ENCODE measurements at places on chromosomes 4 and X.

DNA sequence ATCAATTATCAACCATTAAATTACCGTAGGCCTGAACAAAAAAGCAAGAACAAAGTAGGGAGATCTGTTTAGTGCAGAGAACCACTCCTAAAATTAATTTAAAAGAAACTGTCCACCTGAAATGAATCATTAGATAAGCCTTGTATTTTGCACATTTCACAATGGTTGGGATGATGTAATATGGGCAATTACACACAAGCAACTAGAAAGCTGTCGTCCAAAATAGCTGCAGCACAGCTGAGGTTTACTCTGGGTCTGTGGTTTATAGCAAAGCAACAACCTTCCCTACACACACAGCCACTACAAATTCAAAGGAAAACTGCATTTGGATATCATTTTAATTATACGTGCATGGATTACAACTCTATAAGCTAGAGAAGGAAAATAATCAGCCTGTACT is 28.5 kb downstream of the PCDH19 start:
- no peak for DNase-seq

DNA sequence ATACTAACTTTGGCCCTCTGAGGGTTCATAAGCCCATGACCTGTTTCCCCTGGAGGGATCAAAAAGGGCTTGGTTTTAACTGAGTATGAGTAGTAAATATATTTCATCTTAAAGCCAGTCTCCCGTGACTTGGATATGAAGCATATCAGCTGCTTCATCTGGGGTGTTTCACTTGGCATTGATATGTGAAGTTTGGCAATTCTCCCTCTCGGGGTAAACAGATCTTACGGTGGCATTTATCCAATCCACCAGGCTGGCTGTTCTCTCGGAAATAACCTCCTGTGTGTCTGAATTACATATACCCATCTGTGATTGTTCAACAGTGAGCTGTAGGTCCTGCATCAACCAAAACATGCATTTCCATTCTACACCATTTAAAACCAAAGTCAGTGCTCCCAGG is 130.7 kb downstream of the ADAM29 start:
- no peak for DNase-seq

GRCh38 chr4:152138451-152138850 is 377.6 kb upstream of the GATB start:
- no peak for DNase-seq

DNA sequence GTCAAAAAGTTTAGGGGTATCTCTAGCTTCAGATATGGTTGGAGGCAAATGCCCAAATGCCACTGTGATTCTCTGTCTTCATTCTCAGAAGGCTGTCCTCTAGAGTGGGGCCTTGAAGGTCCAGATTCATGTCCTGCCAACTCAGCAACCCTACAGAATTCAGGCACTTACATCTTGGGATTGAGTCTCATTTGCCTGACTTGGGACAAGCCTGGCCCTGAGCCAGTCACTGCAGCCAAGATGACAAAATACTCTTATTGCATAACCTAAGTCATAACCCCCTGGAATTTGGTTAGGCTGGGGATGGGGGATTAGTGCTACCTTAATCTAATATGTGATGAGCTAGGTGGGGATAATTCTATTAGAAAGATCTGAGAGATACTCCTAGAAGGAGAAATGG is 100.5 kb downstream of the AREG start:
- peak; percentile 10 for DNase-seq

- no peak for DNase-seq
These were observed 2.1 kb downstream of the RGN start for GRCh38 chrX:47080215-47080914.

DNA sequence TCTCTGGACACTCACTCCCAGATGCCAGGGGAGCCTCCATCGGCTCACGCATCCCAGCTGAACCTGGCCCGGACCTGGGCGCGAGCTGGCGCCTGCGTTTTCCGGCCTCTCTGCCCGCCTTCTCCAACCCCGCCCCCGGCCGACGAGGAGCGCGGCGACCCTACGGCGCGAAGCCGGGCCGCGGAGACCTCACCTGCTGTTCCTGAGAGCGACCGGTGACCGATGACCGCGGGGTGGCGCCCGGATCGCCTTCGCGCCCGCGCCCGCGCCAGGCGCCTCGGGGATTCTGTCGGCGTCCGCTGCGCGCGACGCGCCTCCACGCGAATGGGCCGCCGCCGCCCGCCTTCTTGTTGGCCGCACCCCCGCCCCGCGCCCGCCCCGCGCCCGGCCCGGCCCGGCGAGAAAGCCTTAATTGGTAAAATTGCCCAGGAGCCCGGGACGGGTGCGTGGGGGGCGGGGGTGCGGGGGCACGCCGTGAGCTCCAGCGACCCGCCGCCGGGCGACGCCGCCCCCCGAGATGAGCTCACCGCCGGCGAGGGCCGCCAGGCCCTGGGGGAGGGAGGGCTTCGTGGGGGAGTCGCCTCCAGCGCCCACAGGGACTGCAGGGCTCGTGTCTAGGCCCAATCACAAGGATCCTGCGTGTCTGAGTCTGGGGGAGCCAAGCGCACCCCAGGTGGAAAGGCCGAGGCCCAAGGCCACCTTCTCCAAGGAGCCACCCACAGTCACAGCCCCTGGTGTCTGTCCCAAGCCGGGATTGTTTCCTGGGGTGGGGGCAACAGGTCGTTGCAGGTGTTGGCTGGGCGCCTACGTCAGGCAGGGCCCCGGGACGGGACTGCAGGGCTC is at the start of gene FLNA:
Gene FLNA (minus strand): TSS at position 322 of the 843 bp plus-strand sequence. CDS start 3,389 bp downstream, outside the sequence.
- peak; percentile 54 for DNase-seq

DNA sequence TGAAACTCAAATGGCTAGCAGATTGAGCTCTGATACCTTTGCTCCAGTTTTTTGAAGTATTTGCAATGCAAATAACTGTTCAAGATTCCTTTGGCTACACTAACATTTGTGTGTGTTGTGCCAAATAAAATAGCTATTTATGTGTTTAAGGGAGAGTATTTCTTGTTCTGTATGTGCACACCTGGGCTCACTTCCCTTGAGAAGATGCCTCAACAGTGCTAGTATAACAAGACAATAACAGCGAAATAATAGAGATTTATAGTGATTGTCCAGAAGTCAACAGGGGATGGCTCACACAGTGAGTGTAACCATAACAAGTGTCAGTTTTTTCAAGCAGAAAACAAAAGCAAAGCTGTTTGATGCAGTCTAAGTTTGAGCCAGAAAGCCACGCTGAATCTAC is 460.5 kb downstream of the CENPC start:
- no peak for DNase-seq

GRCh38 chr4:113223001-113223400 is 173.5 kb downstream of the ANK2 start:
- DNase-seq = no peak

GRCh38 chr4:107689912-107690587 is 30.0 kb downstream of the PAPSS1 start:
- no peak for DNase-seq

GRCh38 chrX:103417933-103418332 is 41.6 kb downstream of the BEX3 start:
- DNase-seq = no peak

- no peak for DNase-seq
These were observed 38.4 kb downstream of the SPARCL1 start for GRCh38 chr4:87490664-87491369.

DNA sequence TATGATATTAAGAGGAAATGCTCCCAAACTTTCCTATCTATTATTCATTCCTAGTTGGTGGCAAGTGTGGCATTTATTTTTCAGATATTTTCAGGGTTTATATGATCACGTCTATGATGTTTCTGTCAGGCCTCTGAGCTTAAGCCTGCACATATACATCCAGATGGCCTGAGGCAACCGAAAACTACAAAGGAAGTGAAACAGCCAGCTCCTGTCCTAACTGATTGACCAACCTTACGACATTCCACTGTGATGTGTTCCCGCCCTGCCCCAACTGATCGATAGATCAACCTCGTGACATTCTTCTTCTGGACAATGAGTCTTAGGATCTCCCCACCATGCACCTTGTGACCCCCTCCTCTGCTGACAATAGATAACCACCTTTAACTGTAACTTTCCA is 67.6 kb upstream of the CTSO start:
- no peak for DNase-seq

- DNase-seq = no peak
These were observed 816.0 kb upstream of the PCDH10 start for GRCh38 chr4:132332932-132333723.

DNA sequence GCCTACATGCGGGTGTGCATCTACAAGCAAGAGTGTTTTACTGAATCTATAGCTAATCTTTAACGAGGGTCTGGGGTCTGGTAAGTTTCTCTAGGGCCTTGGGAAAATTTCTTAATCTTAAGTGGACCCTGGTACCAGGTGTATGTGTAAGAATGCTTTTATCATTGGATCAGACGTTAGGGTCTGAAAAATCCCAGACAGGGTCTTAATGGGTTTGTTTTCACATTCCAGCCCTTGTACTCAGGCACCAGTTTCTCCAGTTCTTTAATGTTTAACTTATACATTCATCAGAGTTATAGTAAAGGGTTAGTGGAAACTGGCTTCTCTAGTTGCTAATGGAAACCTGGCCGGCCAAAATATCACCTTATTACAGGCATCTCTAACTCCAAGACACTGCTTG is 11.6 kb downstream of the MAGEB16 start:
- no peak for DNase-seq

DNA sequence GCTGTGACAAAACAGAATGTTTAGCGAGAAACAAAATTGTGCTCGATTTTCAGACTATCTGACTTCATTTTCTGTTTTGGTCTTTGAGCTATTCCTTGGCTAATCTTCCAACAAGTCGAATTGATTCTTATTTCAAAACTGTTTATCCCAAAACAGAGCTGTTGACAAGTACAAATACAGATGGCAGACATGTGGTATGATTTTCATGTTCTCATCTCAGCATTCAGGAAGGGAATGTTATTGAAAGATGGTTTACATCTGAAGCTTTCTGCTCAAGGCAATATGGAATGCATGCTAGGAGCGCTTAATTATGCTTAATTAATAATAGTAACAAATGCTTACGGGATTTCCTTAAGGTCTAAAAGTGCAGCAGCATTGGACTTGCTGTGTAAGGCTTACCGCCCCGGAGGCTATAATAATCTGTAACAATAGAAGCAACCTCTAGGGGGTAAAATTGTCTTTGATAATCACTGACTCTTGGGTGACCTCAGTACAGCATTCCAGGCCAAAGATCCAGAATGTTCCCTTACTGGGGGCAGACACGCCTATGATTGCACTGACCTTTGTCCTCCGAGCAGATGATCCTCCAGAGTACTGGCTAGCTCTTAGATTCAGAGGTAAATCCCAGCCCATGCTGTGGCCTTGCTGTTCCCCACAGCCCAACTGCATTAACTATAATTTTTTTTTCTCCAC is 16.4 kb downstream of the LSM6 start:
- DNase-seq = no peak

- DNase-seq = no peak
These were observed 188.8 kb downstream of the CRLF2 start for GRCh38 chrX:1023676-1024075.

GRCh38 chr4:146522869-146523205 is 1.1 kb upstream of the SLC10A7 start:
- no peak for DNase-seq

DNA sequence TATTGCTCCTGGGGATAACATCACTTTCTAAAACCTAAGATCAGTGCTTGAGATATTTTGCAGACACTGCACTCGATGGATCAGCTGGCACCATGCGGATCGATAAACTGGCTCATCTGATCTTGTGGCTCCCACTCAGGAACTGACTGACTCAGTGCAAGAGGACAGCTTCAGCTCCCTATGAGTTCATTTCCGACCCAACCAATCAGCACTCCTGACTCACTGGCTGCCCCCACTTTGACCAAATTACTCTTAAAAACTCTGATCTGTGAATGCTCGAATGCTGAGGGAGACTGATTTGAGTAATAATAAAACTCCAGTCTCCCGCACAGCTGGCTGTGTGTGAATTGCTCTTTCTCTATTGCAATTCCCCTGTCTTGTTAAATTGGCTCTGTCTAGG is 110.1 kb downstream of the ANAPC4 start:
- DNase-seq = no peak

- no peak for DNase-seq
These were observed 92.7 kb downstream of the SCD5 start for GRCh38 chr4:82705928-82706300.

DNA sequence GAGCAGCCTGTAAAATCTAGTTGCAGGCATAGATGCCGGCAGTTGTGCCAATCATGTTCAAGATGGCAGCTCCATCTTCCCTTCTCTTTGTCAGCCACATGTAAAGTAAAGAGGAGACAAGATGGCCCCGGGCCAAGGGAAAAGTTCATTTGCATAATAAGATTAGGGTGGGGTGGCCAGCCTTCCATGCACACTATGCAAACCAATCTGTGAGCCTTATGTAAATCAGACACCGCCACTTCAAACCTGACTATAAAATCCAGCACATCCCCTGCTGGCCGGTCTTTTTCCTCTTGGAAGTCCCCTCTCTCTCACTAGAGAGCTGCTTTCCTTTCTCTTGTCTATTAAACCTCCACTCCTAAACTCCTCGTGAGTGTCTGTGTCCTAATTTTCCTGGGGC is 78.9 kb upstream of the CBR4 start:
- no peak for DNase-seq

DNA sequence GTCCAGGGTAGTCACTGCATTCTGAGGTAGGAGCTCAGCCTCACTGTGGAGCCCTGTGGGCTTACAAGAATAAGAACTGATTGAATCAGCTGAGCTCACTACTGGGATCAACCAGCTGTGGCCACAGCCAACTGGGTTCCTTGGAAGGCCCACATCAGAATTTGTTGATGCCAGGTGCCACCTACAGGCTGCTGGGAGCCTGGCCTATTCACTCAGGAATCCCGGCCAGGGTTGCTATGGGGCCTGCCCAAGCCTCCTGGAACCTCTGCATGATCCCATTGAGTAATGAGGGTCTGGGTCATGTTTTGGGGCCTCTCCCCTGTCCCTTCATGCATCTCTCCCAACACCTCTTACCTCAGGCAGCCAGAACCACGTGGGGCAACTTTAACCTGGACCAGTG is 53.9 kb upstream of the KIAA1210 start:
- peak; percentile 35 for DNase-seq

- DNase-seq = no peak
These were observed 31.6 kb downstream of the CYTL1 start for GRCh38 chr4:4987656-4988055.

DNA sequence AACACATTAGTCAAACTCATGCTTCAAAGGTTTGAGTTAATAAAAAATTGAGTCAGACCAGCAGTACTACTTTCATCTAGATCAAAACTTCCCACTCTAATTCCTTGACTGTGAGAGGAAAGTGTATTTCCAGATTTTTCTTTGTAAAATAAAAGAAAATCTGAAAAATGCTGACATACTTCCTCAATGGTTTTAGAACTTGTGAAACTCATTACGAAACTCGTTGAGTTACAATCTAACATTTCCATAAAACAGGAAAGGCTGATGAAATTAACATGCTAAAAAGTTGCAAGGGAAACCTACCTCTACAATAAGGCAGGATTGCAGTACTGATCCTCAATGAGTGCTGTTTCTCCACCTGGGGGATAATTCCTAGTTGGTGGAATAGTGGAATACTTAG is 217.8 kb upstream of the HCCS start:
- no peak for DNase-seq

DNA sequence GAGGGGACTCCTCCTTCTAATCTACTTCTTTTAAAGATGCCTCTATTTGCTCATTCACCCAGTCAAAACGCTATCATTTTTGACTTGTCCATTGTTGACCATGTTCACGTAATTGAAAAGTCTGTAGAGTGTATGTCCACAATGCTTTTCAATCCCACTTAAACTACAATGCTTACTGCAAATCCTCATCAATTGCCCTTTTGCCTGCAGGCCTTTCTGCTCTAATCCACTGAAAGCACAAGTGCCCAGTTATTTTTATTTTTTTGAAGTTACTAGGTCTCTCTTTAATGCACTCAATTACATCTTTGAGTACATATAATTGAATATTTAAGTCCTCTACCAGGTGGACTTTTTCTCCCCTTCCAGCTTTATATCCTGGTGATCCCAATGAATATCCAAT is 437.4 kb downstream of the PDGFC start:
- no peak for DNase-seq

GRCh38 chr4:147370473-147370872 is 110.4 kb upstream of the EDNRA start:
- DNase-seq = no peak

All from MG63 (cell line).